Mucosa of descending colon (tissue), 3 donors: ENCODE measurements at places on chromosomes 3 and 15. TPM values are rescaled to one million over a fixed set of nuclear protein-coding genes. Genes with fewer than 3 reads are reported as not detected.

GRCh38 chr3:185959609-185960521 is 22.1 kb upstream of the TRA2B start:
- no peak for DNase-seq

DNA sequence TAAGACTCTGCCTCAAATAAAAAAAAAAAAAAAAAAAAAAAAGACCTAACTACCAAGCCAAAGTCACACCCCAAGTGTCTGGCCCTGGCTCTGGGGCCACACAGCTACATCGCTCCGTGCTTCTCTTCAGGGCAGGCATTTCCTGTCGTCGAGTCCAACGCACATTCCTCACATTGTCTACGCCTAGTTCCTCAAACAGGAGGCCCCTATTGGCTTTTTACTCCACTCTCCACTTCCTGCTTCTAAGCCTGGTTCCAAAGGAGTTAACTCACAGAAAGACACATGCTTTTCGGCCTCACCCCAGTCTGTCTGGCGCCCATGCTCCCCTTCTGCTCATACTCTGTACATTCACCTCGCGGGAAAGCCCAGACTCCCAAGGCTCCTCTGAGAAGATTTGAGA is 28.8 kb downstream of the KNG1 start:
- peak; percentile 78 for DNase-seq

The ACTC1 gene
- total RNA-seq = 10.7 TPM

The CEMIP gene
- total RNA-seq = 2.2 TPM

DNA sequence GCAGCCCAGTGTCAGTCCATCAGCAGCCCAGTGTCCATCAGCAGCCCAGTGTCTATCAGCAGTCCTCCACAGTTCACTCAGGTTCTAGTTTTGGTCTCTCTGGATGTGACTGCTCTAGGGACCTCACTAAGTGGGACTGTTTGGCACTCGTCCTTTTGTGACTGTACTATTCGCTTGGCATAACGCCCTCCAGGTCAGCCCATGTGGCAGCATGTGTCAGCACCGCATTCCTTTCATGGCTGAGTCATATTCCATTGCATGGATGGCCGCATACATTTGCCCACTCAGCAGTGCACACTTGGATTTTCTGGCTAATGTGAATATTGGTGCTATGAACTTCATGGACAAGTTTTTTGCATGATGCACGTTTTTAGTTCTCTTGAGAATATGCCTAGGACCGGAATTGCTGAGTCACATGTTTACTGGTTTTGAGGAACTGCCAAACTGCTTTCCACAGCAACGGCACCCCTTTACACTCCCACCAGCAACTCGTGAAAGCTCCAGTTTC is 16.4 kb downstream of the CHST13 start:
- DNase-seq = peak; percentile 22

- DNase-seq = no peak
Measured at GRCh38 chr3:151052346-151052745, 33.1 kb upstream of the MED12L start.
